MG63 (cell line): ENCODE measurements at places on chromosomes 16 and 17.
A peak's percentile ranks its signal among the peaks of the same experiment; 100 is the strongest.

DNA sequence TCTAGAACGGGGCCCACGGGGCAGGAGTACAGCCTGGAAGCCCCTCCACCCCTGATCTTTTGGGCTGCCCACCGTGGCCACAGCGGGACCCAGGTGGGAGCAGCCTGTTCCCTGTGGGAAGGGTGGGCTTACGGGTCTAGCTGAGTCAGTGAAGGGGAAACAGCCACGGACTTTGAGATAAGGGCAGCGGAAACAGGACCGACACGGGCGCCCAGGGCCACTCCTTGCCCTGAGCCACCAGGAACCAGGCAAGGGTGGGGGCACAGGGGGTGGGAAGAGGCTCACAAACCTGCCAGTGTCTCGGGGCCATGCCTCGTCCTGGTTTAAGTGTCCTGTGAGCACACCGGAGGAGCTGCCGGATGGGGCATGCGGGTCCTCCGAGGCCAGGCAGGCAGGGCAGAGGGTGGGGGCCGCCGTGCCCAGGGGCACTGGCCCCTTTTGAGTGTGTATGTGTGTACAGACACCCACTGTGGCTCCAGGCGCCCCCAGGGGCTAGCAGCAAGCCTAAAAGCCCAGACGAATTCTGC lies 47.6 kb upstream of the PVALEF start:
- DNase-seq, result no peak

DNA sequence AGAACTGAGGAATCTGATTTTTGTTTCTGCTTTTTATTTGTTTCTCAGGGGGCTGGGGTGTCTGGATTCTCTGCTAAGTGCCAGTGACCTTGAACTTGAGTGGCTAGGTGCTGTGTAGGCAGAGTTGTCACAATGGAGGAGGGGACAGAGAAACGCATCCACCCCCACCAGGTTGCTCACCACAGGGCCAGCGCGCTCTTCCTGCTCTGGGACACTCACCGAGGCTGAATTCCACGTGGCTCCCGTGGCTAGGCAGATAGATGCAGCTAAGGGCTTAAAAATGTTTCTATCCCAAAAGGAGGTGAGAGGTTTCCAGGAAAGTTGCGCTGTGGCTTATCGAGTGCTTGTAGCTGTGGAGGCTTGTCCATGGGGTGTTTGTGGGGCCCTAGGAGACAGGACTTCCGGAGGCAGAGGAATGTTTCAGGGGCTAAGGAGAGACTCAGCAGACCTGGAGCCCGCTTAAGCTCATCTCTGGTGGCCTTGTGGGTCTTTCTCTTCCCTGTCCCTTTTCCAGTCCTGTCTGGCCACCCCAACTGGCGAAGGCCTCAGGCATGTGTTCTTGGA lies 36.8 kb downstream of the ADCY7 start:
- no peak for DNase-seq

- DNase-seq, result no peak
These were observed 206.3 kb upstream of the FOXF1 start for GRCh38 chr16:86303787-86304678.

DNA sequence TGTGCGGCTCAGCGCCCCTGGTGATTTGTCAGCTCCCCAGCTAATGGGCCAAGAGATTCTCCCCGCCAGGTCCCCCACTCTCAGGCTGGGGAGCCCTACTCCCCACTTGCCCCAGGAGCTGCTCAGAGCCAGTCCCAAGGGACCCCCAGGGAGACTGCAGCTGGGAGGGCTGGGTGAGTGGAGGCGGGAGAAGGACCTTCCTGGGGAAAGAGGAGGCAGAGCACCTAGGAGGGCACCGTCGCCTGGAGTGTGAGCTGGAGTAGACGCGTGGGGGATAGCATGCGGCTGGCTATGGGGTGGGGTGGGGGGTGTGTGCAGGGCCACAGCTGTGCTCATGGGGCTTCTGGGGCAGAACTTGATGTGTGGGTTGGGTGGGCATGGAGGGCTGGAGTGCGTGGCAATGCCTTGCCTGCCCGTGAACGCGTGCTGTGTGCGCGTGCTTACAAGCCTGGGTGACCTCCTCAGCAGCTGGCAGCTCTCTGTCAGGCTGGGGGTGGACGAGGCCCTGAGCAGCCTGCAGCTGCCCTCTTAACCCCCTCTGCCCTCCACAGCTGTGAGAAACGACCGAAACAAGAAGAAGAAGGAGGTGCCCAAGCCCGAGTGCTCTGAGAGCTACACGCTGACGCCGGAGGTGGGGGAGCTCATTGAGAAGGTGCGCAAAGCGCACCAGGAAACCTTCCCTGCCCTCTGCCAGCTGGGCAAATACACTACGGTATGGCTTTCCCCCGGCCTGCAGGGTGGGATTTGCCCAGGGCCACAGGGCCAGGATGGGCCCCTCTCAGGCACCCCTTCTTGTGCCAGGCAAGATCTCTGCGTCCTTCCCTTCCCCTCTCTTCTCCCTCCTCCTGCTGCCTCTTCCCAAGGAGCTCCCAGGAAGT lies 12.9 kb downstream of the GJD3 start:
- DNase-seq, result no peak

- DNase-seq, result no peak
These were observed 10.3 kb downstream of the EPN2 start for GRCh38 chr17:19247473-19247872.

GRCh38 chr16:23342083-23342640 lies 40.1 kb downstream of the SCNN1B start:
- no peak for DNase-seq

GRCh38 chr17:50447870-50448595 lies 20.6 kb downstream of the CHAD start:
- DNase-seq, result no peak

DNA sequence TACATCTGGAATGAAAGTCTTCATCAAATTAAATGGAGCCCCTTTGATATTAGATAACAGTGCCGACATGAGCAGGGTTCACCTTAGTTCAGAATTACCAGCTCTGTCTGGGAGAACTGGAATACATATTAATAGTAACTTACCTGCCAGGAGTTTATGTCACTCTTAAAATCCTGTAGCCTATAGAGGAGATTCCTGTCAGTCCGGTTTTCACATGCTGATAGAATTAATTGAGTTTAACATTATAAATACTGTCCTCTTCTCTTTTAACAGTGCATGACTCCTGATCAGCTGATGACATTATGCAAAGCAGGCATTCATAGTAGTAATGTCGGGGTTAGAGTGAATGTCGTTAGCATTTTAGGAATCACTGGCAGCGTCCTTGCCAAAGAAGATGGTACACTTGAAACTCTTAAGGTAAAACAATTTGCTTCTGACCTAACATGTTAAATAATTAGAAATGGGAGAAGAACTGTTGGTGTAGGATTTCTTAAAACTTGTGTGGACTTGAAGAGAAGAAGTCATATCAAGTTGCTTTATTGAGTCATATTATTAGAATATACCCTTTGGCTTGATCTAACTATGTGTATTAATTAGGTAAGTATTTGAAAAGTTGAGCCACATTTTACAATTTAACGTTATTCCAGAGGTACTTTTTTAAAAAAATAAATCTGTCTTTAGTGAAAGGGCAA lies 34.3 kb downstream of the HEATR3 start:
- no peak for DNase-seq

DNA sequence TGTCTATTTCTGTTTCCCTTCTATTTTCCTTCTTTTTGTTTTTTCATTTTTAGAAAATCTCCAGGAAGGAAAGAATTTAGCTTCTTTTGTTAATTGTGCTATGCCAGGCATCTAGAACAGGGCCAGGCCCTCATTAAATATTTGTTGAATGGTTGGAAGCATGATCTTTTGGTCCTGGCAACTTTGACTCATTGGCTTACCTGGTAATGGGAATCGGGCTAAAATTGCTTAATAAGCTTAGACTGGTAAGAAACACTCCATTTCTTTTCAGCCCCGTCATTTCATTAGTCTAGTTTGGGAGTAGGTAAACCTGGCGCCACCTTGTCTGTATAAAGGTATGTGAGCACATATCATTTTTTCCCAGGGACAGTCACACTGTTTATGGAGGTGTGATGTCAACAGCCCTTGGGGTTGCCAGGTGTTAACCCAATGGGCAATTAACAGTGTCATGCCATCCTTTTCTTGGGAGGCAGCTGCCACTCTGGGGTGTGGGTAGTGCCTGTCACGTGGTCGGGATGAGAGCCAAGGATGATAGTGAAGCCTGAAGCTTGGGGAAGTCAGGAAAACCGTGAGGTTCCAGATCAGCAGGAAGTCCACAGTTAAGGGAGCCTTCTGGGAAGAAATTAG lies 9.5 kb upstream of the NDEL1 start:
- no peak for DNase-seq

DNA sequence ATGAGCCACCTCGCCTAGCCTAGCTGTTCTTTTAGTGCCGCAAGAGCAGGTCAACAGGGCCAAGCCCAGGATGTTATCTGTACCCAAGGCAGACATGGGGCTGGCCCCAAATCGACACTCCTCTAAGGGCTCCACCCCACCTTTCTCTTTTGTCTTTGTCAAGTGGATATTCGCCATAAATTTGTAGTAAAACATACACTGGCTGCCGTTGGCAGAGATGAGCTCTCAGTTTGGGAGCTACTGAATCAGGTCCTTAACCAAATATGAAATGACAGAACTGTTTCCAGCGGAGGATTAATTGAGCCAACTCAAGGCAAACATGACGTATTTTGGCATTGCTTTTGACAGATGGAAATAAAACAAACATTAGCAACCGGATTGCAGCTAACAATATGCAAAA lies 556.9 kb upstream of the CDH5 start:
- peak; percentile 41 for DNase-seq

- DNase-seq, result no peak
These were observed 18.1 kb downstream of the PPL start for GRCh38 chr16:4918781-4919251.

GRCh38 chr16:10870137-10870776 lies 6.7 kb upstream of the CIITA start:
- no peak for DNase-seq

- DNase-seq, result no peak
These were observed 657.8 kb downstream of the MAF start for GRCh38 chr16:78942625-78943245.
